Airway epithelial cell (primary cell): ENCODE measurements at places on chromosomes 11 and 22. TPM values are rescaled to one million over a fixed set of nuclear protein-coding genes. Genes with fewer than 3 reads are reported as not detected.

RAG2 gene
- total RNA-seq = not detected in 2 replicates

FXYD6 gene
- total RNA-seq = 0.21 TPM in 1 of 2 replicates, not detected in the other

SLC1A2 gene
- total RNA-seq = not detected in 2 replicates

MS4A3 gene
- total RNA-seq = not detected in 2 replicates

APOA4 gene
- not detected in 2 replicates for total RNA-seq

PLAAT3 gene
- 0.56 TPM in 1 of 2 replicates, not detected in the other for total RNA-seq

OR51E2 gene
- not detected in 2 replicates for total RNA-seq

CARD10 gene
- 48.3 TPM in 2 replicates for total RNA-seq

HOATZ gene
- total RNA-seq = not detected in 2 replicates

CHRDL2 gene
- not detected in 2 replicates for total RNA-seq

MRPL11 gene
- total RNA-seq = 64.4 and 64.7 TPM in 2 replicates

C11orf91 gene
- total RNA-seq = not detected in 2 replicates

MAJIN gene
- not detected in 2 replicates for total RNA-seq

KCNJ5 gene
- 0.85 and 1.3 TPM in 2 replicates for total RNA-seq

ELFN2 gene
- total RNA-seq = 3.2 and 4.7 TPM in 2 replicates
